ENCODE measurements at places on chromosomes 12 and 14.

- no peak for DNase-seq
Measured at GRCh38 chr14:94041551-94042346, 15.6 kb downstream of the OTUB2 start.

DNA sequence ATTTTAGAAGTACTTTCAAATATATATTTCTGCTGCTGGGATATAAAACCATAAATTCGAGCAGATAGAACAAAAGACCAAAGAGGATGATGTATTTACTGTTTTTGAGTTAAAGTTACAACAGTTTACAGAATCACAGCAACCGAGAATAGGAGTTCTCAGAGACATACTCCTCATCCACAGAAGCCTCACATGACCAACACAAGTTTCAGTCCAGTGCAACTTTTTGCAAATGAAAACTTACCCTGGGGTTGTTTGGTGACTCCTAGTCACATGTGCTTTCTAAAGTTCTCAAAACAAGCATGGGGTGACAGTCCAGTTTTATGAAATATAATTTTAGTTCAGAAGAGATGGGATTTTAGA is 117.1 kb downstream of the PRKCH start:
- DNase-seq = no peak

- no peak for DNase-seq
Measured at GRCh38 chr12:67649570-67650387, 1.2 kb downstream of the DYRK2 start.

DNA sequence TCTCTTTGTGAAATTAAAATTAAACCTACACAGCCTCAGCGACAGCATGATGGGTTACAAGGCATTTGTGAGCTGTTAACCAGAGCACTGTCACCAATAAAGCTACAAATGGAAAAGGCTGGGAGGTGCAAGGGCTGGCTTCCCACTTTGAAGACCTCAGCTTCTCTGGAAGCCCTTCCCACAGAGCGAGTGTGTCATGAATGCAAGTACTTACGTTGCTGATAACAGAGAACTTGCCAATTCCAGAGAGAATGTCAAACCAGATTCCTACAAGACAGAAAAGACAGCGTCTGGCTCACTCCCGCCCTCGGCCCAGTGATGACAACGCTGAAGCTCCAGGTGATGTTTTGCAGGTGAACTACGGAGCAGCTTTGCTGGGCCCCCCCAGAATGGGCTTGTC is 145.8 kb downstream of the NTF3 start:
- no peak for DNase-seq

DNA sequence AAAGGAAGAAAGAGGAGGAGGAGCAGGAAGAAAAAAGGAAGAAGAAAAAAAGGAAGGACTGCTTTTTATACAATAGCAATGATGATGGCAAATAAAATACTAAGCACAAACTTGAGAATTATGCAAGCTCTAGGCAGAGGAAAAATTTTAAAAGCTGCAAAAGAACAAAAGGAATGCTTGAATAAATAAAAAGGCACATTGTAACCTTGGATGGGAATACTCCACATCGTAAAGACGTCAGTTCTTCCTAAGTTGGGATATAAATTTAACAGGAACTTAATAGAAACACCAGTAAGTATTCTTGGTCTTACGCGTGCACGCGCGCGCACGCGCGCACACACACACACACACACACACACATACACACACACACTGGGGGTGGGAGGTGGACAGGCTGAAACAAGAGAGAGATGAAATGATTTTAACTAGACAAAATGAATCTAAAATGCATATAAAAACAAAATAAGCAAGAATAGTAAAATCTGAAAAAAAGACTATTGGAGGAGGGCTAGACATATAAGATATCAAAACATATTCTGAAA is 43.0 kb downstream of the SERPINA3 start:
- no peak for DNase-seq

DNA sequence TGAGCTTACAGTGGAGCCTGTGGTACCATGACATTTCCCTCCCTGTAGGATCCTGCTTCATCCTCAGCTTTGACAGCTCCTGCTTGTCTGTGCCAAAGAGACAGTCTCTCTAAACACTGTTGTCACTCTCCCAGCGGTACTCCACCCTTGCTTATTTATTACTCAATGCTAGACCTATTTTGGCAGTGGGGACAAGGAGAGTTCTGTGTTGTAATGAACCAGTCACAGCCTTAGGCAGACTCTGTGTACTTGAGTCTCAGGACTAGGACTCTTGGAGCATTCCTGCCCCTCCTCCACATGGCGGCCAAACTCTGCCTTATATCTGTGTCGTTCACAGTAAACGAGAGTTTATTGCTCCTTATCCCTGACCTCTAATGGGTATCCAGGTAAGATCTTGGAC is 70.9 kb downstream of the PIK3C2G start:
- DNase-seq = no peak

DNA sequence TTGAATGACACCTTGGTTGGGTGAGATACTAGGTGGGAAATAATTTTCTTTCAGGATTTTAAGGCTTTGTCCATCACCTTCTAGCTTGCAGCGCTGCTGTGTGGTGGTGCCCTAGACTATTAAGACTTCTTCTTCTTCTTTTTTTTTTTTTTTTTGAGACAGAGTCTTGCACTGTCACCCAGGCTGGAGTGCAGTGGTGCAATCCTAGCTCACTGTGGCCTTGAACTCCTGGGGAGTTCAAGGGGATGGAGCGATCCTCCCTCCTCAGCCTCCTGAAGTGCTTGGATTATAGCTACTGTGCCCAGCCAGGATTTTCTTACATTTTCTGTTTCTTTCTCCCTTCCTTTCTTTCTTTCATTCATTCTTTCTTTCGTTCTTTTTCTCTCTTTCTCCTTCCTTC is 10.3 kb upstream of the MTA1 start:
- no peak for DNase-seq

DNA sequence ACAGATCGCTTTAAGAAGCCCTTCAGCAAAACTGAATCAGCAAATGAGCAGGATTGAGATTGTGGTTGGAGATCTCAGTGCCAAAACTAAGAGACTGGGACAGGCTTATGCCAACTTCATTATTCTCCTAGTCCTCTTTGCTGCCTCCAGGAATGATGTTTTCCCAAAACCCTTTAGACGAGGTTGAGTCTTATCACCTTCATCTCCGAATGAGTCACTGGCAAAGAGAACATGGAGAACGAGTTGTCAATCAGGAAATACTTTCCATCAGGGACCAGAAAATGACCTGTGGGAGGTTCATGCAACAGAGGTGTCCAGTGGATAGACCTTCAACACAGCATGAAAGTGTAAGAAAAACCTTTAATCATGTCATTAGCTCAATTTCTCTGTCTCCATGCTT is 461.5 kb downstream of the RMST start:
- no peak for DNase-seq

GRCh38 chr14:96299441-96299840 is 43.4 kb downstream of the BDKRB1 start:
- DNase-seq = no peak

All from stimulated activated CD4-positive, alpha-beta T cell treated with anti-CD3 and anti-CD28 coated beads, Interleukin-2, amount 100 ng/mL, for 48 hours (primary cell).